ENCODE measurements at places on chromosomes 11 and 22.

DNA sequence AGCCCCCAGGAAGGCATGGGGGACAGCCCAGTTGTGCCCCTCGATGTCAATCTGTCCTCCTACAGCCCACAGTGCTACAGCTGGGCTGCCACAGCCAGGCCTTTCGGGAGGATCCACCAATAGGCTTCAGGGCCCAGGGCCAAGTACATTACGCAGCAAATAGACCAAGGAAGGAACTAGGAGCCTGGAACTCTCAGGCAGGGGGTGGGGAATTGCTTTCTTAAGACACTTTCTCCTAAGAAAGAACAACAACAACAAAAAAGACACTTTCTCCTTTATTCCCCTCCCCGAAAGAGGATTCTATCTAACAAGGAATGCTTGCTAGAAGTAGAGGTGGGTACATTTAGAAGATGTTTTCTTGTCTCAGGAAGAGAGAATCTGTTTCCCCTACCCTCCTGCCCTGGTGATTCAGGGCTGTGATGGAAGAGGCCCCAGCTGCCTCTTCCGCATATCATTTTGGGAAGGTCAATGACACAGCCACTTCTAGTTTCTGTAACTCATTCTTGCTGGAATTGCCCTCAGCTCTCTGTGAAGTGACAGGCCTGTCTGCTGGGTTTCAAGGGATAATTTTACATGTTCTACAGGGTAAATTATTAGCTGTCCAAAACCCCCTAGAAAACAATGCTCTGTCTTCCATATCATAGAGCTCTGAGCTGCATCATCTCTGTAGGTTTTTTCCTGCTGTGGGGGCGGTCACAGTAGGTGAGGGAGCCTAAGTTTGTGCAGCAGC, 6.0 kb upstream of the MALAT1 start:
- peak; percentile 41 for DNase-seq

GRCh38 chr11:4063348-4063747, 31.3 kb upstream of the RRM1 start:
- no peak for DNase-seq

- DNase-seq: no peak
These were observed 231.5 kb downstream of the NXPE2 start for GRCh38 chr11:114909866-114910265.

DNA sequence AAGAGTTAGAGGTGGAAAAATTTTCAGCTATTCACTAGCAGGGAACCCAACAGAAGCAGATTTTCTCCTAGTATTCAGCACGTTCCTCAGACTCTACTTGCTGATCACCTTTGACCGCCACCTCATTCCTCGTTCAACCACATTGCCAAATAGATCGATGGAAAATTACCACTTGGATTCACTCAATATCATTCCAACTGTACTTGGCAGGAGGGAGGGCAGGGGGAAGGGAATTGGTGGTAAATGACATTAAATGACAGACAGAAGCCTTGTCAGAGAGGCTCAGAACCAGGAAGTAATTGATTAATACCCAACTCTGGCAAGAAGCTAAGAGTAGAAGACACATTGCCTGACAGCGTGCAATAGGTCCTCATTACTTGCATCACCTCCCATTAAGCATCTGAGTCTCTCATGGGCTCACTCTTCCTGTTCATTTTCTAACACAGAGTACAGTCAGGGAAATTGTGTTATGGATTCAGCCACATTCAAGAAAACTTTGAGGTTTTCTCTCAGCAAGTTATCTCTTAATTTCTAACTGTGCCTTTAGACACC, 240.5 kb upstream of the FAT3 start:
- no peak for DNase-seq

DNA sequence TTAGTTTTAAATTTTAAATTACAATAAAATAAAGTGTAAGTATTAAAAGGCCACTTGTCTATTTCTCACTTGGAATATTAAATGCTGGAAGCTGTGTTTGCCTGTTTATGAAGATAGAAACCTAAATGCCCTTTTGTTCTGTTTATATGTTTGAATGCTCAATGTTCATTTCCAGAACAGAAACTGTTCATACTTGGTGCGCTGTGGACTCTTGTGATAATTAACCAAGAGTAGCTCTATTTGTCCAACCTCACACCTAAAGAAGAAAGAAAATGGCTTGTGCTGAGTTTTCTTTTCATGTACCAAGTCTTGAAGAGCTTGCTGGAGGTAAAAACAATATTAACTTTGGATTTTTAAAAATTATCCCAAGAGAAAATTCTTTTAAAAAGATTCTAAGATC, 5.7 kb downstream of the C11orf54 start:
- DNase-seq: no peak

- DNase-seq: no peak
These were observed 7.3 kb downstream of the CCDC117 start for GRCh38 chr22:28779833-28780232.

GRCh38 chr11:64372802-64373597, 14.0 kb downstream of the RPS6KA4 start:
- peak; percentile 20 for DNase-seq

- no peak for DNase-seq
These were observed 195.1 kb downstream of the TBC1D22A start for GRCh38 chr22:46957521-46957920.

- no peak for DNase-seq
These were observed 91.4 kb downstream of the CSNK2A3 start for GRCh38 chr11:11261629-11262028.

Measured in NCI-H345 (cell line).